ENCODE measurements at places on chromosomes 6 and 20. TPM values are rescaled to one million over a fixed set of nuclear protein-coding genes. Genes with fewer than 3 reads are reported as not detected.
A peak's percentile ranks its signal among the peaks of the same experiment; 100 is the strongest.

The PRICKLE4 gene
- total RNA-seq, result 2.4 TPM

The SEL1L2 gene
- not detected for total RNA-seq

- DNase-seq, result no peak
Measured at GRCh38 chr6:127162836-127163235, 44.4 kb downstream of the RSPO3 start.

- DNase-seq, result no peak
Measured at GRCh38 chr6:2020909-2021308, 224.5 kb downstream of the GMDS start.

DNA sequence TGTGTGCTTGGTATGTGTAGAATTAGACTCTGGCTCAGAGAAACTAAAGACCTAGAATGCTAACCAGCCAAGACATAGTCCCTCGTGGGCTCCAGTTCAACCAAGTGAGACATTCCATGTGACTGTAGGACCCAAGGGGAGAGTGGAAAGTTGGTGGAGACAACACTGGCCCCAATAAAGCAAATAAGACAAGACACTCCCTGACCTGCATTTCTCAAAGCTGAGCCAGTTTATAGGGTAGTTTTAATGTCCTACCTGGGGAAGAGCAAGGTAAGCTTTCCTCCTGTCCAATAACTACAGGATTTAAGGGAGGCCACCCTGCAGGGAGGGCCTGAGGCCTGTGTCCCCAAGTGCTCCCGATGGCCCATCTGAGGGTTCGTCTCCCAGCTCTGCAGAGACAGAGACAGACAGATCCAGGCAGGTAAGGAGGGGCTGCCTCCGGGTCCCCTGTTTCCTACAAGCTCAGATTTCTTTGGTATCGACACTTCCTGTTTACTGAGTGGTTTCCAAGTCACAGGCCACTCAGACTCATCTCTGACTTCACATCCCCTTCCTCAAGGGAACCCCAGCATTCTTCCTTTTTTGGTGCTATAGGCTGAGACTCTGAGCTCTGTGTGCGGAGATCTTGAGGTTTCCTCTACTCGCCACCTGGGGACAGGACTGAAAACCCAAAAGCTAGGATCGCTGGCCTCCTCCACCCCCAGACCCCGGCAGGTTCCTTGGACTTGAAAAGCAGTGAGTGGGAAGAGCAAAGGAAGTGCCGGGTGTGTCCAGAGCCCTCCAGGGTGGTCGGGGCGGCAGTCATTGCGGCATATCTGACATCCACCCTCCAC is 92.4 kb downstream of the PRND start:
- DNase-seq, result peak; percentile 59

- DNase-seq, result no peak
Measured at GRCh38 chr6:38133932-38134703, 314.6 kb downstream of the ZFAND3 start.

DNA sequence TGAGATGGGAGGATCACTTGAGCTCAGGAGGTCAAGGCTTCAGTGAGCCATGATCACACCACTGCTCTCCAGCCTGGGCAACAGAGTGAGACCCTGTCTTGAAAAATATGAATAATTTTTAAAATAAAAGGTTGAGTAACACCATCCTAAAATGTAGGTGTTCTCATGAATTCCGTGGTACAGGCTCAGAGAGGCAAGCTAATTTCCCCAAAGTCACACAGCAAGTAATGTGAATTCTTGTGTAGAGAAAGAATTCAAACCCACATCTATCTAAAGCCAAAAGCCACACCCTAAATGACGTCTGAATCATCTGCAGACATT is 80.5 kb downstream of the ZNF217 start:
- no peak for DNase-seq

- no peak for DNase-seq
Measured at GRCh38 chr6:114816678-114817077, 473.9 kb upstream of the HS3ST5 start.

- no peak for DNase-seq
Measured at GRCh38 chr6:2796861-2797260, 31.7 kb downstream of the WRNIP1 start.

DNA sequence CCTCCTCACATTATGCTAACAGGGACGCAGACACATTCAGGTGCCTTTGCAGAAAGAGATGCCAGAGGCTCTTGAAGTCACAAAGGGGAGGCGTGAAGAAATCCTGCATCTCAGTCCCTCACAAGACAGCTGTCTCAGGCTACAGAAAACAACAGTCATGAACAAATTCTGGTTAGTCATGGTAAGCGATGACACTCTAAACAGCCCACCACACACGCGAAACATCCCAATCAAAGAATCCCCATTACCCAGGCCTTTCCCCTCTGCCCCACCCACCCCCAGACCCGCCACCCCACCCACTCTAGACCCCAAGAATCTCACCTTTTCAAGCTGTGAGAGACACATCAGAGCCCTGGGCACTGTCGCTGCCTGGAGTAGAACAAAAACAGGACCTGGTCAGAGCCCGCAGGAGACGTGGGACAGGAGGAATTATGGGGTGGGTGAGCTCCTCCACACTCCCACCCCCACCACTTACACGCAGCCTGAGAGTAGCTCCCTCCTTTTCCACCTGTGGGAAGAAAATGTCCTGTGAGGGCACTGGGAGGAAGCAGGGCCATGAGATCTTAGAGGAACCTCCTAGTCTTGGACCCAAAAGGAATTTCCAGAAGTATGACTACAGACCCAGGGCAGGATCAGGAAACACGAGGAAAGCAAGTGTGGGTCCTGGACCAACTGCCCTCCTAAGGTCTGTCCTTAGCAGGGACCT is 2.7 kb downstream of the HLA-B start:
- DNase-seq, result no peak

All from skin of body (tissue), 3 donors.